ENCODE measurements at places on chromosomes 4 and X.

GRCh38 chrX:6732101-6732500 is 197.2 kb upstream of the VCX3A start:
- no peaks in the 10 kb centered on the region for H3K27me3 ChIP-seq
- no peak overlapping the region for H3K27ac ChIP-seq
- H3K4me3 ChIP-seq, result no peak overlapping the region

DNA sequence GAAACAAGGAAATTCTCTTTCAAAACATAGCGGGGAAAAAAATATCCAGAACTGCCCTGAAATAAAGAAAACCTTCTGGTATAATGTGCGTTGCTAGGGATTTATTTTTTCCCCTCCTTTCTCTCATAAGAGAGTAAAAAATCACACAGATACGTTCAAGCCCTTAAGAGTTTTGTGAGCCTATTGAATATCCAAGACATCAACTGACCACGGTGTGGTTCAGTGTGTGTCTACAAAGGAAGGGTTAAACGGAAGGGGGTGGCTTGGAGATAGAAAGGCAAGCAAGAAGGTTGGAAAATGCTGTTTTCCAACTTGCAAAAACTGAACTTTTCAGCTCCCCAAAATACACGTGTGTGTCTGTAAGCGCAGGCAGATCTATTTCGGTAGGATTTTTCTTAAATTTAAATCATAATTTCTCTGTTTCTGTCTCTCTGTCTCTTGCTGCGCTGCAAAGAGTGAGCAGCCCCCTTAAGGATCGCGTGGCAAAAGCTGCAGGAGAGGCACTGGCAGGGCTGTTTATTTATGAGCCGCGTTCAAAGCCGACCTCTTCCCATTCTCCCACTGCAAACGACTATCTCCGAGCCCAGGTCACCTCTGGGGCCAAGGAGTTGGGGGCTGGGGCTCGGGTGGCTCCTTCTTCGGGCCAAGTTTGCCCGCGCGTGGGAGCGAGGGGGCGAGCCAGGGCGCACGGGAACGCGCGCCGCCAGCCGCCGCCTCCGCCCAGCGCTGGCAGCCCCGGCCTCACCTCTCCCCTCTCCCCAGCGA is 492 bp upstream of the SLIT2 start:
- DNase-seq, result no peak
- H3K4me1 ChIP-seq, result peaks cover 21% of the 10 kb centered on the region
- H3K27me3 ChIP-seq, result peaks cover 45% of the 10 kb centered on the region

DNA sequence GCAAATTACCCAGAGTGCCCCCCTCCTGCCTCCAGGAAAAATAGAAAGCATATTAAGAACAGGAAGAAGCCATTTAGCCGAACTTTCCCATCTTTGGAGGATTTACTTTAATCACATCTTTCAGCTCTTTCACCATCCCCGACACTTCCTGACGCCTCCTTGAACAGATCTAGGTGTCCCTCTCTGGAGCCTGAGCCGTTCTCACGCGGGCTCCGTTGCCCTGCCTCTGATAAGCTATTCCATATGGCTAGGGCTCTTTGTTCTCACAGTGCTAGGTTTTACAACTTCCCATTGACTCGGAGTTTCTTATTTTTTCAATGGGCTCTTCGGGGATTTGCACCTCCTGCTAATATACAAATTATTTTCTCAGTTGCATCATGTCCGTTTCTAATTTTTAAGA is 82.1 kb upstream of the GPC4 start:
- H3K4me3 ChIP-seq, result no peak overlapping the region
- no peaks in the 10 kb centered on the region for H3K27me3 ChIP-seq
- no peak for DNase-seq
- no peak overlapping the region for H3K27ac ChIP-seq

- no peaks in the 10 kb centered on the region for H3K4me1 ChIP-seq
- H3K27me3 ChIP-seq, result no peaks in the 10 kb centered on the region
- peaks cover 11% of the 10 kb centered on the region for H3K36me3 ChIP-seq
- no peak overlapping the region for H3K27ac ChIP-seq
Measured at GRCh38 chr4:78417603-78418002, 134.0 kb upstream of the ANXA3 start.

GRCh38 chr4:145982791-145983190 is 44.2 kb upstream of the ZNF827 start:
- no peaks in the 10 kb centered on the region for H3K4me1 ChIP-seq
- H3K27me3 ChIP-seq, result no peaks in the 10 kb centered on the region
- H3K4me3 ChIP-seq, result no peak overlapping the region
- no peak overlapping the region for H3K27ac ChIP-seq

GRCh38 chrX:153779891-153780677 is 757 bp upstream of the SRPK3 start:
- no peak overlapping the region for H3K27ac ChIP-seq
- no peak for DNase-seq
- peaks cover 11% of the 10 kb centered on the region for H3K27me3 ChIP-seq
- H3K4me3 ChIP-seq, result no peak overlapping the region

DNA sequence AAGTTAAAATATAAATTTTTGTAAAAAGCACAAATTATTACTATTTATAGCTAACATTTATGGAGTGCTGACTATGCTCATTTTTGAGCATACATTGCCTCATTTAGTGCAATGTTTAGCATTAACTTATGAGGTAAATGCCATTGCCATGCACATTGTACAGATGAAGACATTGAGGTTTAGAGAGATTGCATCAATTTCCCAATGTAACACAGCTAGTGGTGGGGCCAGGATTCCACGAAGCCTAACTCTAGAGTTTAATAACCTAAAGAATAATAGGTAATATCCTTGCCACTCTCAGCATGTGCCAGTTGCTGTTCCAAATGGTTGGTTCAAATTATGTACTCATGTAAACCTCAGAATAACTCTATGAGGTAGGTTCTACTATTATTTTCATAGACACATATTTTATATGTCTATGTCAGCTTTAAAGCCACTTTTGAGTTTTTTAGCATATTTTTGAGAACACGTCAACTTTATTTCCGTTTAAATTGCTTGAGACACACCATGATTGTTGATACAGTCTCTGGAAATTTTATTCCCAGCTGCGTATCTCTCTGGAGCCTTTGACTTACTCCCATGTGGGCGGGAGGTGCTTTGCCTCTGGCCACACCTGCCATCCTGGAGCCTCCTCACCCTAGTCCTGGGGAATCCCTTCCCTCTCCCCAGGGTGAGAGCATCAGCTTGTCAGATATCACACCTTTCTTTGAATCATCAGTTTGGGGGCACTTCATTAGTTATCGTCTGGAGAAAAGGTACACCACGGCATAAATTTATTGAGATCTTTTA is 10.8 kb upstream of the ADH1A start:
- no peaks in the 10 kb centered on the region for H3K4me1 ChIP-seq
- H3K4me3 ChIP-seq, result no peak overlapping the region
- peak overlapping the region; percentile 16 for H3K27ac ChIP-seq
- H3K27me3 ChIP-seq, result no peaks in the 10 kb centered on the region
- DNase-seq, result no peak

- no peak for DNase-seq
- no peaks in the 10 kb centered on the region for H3K27me3 ChIP-seq
- H3K4me3 ChIP-seq, result no peak overlapping the region
- no peak overlapping the region for H3K27ac ChIP-seq
- H3K4me1 ChIP-seq, result no peaks in the 10 kb centered on the region
Measured at GRCh38 chr4:21960793-21961192, 12.2 kb upstream of the KCNIP4 start.

- no peaks in the 10 kb centered on the region for H3K4me1 ChIP-seq
- no peak overlapping the region for H3K4me3 ChIP-seq
- no peak for DNase-seq
- H3K36me3 ChIP-seq, result no peaks in the 10 kb centered on the region
- H3K27ac ChIP-seq, result no peak overlapping the region
Measured at GRCh38 chr4:177895136-177895535, 452.9 kb upstream of the AGA start.

DNA sequence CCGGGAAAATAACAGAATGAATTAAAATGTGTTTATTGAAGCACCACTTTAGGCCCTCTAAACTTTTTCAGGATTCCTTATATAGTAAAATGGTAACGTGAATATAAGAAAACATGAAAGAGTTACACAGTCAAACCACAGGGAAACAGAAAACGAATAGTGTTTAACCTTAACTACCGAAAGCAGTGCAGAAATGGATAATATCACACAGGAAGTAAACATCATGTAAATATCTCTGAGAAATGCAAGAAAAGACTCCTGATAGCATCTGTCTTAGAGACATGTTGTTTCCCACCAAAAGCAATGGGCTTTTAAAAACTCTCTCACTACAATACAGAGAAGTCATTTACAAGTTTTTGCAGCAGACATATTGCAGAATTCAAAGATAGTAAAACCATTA is 323.9 kb upstream of the CXXC4 start:
- no peak overlapping the region for H3K27ac ChIP-seq
- H3K4me3 ChIP-seq, result no peak overlapping the region
- no peaks in the 10 kb centered on the region for H3K36me3 ChIP-seq

DNA sequence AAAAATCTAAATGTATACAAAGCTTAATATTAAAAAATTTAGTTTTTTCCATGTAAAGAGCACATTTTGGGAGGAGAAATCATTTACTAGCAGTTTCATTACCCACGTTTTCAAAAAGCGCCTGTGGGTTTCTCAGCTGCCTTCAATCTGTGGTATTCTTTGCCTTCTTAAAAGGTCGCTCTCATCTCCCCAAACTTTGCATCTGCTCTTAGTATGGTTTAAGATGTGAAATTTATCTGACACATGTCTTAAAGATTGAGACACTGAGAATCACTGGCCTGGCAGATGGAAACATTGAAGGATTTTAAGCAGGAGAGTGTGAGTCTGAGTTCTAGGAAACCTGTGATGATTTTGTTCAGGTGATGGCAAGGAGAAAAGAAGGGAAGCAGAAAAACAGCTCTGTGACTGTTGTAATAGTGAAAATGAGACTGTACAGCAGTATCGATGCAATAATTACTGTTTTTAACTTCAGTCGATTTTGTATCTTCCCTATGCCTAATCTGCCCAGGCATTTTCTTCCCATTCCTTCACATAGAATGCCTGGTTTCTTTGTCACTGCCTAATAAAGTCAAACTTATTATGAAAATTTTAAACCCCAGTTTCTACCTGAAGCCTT is 75.9 kb downstream of the PAQR3 start:
- DNase-seq, result no peak
- no peaks in the 10 kb centered on the region for H3K27me3 ChIP-seq
- H3K36me3 ChIP-seq, result peaks cover 56% of the 10 kb centered on the region
- no peak overlapping the region for H3K4me3 ChIP-seq
- H3K27ac ChIP-seq, result peak overlapping the region; percentile 13

DNA sequence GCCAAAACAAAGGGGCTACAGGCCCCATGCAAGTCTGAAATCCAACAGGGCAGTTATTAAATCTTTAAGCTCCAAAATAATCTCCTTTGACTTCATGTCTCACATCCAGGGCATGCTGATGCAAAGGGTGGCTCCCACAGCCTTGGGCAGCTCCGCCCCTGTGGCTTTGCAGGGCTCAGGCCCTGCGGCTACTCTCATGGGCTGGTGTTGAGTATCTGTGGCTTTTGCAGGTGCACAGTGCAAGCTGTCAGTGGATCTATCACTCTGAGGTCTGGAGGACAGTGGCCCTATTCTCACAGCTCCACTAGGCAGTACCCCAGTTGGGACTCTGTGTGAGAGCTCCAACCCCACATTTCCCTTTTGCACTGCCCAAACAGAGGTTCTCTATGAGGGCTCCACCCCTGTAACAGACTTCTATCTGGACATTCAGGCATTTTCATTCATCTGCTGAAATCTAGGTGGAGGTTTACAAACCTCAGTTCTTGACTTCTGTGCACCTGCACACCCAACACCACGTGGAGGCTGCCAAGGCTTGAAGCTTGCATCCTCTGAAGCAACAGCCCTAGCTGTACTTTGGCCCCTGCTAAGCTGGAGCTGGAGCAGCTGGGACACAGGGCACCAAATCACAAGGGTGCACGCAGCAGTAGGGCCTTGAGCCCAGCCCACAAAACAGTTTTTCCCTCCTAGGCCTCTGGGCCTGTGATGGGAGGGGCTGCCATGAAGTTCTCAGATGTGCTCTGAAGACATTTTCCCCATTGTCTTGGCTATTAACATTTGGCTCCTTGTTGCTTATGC is 154.8 kb upstream of the PDE5A start:
- DNase-seq, result no peak
- H3K4me3 ChIP-seq, result no peak overlapping the region
- H3K36me3 ChIP-seq, result no peaks in the 10 kb centered on the region
- no peak overlapping the region for H3K27ac ChIP-seq
- no peaks in the 10 kb centered on the region for H3K4me1 ChIP-seq

GRCh38 chrX:21847342-21847741 is 7.9 kb downstream of the MBTPS2 start:
- DNase-seq, result no peak
- no peaks in the 10 kb centered on the region for H3K27me3 ChIP-seq
- H3K36me3 ChIP-seq, result peaks cover 13% of the 10 kb centered on the region

- H3K27ac ChIP-seq, result peak overlapping the region; percentile 94
- no peak overlapping the region for H3K4me3 ChIP-seq
- H3K36me3 ChIP-seq, result no peaks in the 10 kb centered on the region
Measured at GRCh38 chrX:150570512-150570911, 2.1 kb downstream of the MTM1 start.

- H3K27ac ChIP-seq, result no peak overlapping the region
- H3K36me3 ChIP-seq, result no peaks in the 10 kb centered on the region
- no peak for DNase-seq
Measured at GRCh38 chr4:87316961-87317360, 5.7 kb downstream of the HSD17B13 start.

DNA sequence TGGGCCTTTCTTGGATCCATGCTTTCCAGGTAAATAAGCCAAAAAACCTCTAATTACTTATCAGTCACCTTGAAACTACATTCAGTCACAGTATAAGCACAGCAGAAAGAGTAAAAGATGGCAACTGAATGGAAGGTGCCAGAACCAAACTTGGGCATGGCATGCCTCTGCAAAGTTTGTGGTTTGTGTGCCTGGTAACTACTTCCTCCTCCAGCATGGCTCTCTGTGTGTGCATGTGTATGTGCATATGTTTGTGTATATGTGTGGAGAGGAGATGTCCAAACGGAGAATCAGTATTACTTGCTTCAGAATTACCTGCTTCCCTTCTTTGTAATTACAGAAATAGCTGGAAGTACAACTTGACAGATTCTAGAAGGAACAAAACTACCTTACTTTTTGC is 67.5 kb downstream of the AGTR2 start:
- H3K27ac ChIP-seq, result no peak overlapping the region
- no peak overlapping the region for H3K4me3 ChIP-seq
- no peaks in the 10 kb centered on the region for H3K4me1 ChIP-seq
- no peaks in the 10 kb centered on the region for H3K36me3 ChIP-seq
- no peaks in the 10 kb centered on the region for H3K27me3 ChIP-seq

- H3K27me3 ChIP-seq, result no peaks in the 10 kb centered on the region
- H3K36me3 ChIP-seq, result no peaks in the 10 kb centered on the region
- H3K4me3 ChIP-seq, result no peak overlapping the region
- no peak for DNase-seq
Measured at GRCh38 chr4:56742080-56742871, 61.2 kb upstream of the HOPX start.

GRCh38 chr4:95839891-95840290 is at the start of gene PDHA2:
PDHA2 (plus strand) TSS chr4:95840093; CDS start chr4:95840151, 58 bp downstream.
- H3K27ac ChIP-seq, result no peak within 1 kb of the TSS
- no peak within 1 kb of the TSS for H3K4me3 ChIP-seq
- DNase-seq, result no peak
- H3K36me3 ChIP-seq, result no peaks in the 10 kb centered on the region

GRCh38 chrX:7841084-7841805 is 1.7 kb upstream of the VCX start:
- H3K27ac ChIP-seq, result no peak overlapping the region
- DNase-seq, result no peak
- H3K27me3 ChIP-seq, result no peaks in the 10 kb centered on the region
- no peaks in the 10 kb centered on the region for H3K4me1 ChIP-seq
